ENCODE measurements at places on chromosomes 5 and 9.

GRCh38 chr5:167489202-167489601 lies 802.2 kb upstream of the WWC1 start:
- DNase-seq = no peak

DNA sequence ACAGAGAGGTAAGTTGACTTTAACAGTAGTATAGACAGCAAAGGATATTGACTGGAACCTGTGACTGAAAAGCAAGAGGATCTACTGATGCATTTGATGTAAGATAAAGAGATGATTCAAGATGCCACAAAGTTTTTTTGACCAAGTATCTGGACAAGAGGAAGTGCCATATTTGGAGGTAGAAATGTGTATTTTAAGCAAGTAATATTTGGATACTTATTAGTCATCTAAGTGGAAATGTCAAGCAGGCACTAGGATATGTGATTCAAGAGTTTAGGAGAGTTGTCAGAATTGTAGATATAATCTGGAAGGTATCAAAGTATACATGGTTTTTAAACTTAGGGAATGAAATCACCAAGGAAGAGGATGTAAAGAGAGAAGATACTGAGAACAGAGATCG lies 686.1 kb upstream of the CHD1 start:
- no peak for DNase-seq

GRCh38 chr9:74662674-74663073 lies 165.5 kb downstream of the RORB start:
- no peak for DNase-seq

GRCh38 chr5:103031607-103032006 lies 88.3 kb downstream of the GIN1 start:
- peak; percentile 11 for DNase-seq

GRCh38 chr9:33178972-33179697 lies 12.0 kb upstream of the B4GALT1 start:
- no peak for DNase-seq

GRCh38 chr5:137923856-137924255 lies 34.6 kb downstream of the PKD2L2 start:
- DNase-seq = peak; percentile 41

- no peak for DNase-seq
Measured at GRCh38 chr9:134399435-134400056, 73.3 kb downstream of the RXRA start.

DNA sequence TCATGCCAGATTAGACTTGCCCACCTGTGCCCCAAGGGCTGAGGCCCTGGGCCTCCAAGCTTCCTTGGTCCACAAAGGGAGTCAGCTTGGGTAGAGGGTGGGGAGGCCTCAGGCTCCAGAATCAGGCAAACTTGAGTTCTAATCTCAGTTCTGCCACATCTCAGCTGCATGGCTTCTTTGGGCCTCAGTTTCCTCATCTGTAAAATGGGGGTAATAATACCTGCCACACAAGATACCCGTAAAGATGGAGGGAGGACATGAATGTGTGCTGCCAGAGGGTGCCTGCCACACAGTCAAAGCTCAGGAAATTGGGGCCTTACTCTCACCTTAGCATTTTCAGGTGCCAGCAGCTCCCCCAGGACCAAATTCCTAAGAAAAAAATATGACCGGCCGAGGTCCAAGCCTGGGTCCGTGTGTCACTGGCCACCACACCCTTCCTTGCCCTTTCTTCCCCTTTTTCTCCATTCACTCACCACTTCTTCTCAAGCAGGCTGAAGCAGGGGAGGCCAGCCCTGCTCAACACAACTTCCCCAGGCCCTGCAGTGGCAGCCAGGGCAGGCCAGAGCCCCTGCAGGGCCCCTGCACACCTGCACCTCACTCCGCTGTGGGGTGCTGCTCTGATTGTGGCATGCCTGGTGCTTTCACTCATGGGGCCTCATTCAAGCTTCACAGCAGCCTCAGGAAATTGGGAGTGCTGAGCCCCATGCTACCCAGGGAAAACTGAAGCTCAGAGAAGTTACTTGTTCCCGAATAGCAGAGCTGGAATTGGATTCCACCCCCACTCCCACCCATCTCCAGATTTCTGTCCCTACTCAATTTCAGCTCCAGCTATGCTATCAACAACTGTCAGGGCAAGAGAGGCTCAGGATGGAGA lies 3.9 kb downstream of the RGS14 start:
- DNase-seq = no peak

- DNase-seq = no peak
Measured at GRCh38 chr5:157559301-157559700, 16.3 kb downstream of the ADAM19 start.

- peak; percentile 31 for DNase-seq
Measured at GRCh38 chr5:14917719-14918118, 46.1 kb upstream of the ANKH start.

GRCh38 chr5:10577371-10578292 lies 13.8 kb downstream of the ANKRD33B start:
- DNase-seq = peak; percentile 91

DNA sequence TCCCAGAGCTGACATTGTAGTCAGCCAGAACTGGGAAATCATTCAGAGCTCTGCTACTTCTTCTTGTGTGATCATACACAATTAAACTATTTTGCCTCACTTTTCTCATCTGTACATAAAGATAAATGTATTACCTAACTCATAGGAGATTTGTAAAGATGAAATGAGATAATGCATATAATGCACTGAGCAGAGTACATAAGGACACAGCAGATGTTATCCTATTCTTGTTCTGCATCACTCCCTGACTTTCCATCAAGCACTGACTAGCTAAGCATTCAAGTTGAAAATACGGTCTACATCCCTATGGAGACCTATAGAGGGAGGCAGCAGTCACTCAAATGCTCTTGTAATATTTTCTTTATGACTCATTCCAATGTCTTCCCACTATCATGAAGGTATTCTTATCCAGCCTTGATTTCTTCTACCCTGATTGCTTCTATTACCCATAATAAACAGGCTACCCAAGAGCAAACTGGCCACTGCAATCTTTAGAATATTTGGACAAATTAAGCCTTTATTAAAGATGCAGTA lies 16.3 kb upstream of the PRR16 start:
- DNase-seq = no peak

DNA sequence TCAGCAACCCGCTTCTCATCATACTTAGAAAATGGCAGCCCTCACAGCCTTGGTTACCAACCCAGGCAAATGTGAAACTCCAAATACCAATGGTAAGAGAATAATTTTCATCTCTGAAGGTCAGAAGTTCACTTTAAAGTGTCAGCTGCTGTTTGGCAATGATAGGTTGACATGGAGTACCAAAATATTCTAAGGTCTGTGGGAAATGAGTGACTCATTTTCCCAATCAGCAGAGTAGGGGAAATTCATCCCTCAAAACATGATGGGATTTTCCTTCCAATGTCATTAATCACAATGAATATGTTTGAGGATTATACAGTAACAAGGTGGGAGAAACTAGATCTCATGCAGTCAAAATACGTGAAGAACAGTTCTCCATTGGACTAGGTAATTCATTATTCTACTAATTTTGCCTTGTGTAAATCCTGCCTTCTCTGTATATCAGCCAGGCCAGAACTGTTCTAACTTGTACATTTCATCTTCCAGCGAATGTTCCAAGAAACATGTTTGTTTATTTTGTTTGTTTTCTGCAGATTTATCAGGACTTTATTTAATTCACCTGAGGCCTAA lies 53.1 kb upstream of the ERBIN start:
- peak; percentile 81 for DNase-seq

GRCh38 chr5:126806-127205 lies 34.8 kb downstream of the PLEKHG4B start:
- DNase-seq = no peak

- DNase-seq = no peak
Measured at GRCh38 chr5:41337216-41337615, 123.9 kb upstream of the C6 start.

- DNase-seq = no peak
Measured at GRCh38 chr5:71621268-71621667, 34.1 kb downstream of the MCCC2 start.

GRCh38 chr5:24232041-24232440 lies 412.7 kb downstream of the CDH10 start:
- no peak for DNase-seq

GRCh38 chr5:23473915-23474314 lies 33.5 kb upstream of the PRDM9 start:
- no peak for DNase-seq

GRCh38 chr5:110002652-110003051 lies 312.9 kb downstream of the MAN2A1 start:
- DNase-seq = no peak

DNA sequence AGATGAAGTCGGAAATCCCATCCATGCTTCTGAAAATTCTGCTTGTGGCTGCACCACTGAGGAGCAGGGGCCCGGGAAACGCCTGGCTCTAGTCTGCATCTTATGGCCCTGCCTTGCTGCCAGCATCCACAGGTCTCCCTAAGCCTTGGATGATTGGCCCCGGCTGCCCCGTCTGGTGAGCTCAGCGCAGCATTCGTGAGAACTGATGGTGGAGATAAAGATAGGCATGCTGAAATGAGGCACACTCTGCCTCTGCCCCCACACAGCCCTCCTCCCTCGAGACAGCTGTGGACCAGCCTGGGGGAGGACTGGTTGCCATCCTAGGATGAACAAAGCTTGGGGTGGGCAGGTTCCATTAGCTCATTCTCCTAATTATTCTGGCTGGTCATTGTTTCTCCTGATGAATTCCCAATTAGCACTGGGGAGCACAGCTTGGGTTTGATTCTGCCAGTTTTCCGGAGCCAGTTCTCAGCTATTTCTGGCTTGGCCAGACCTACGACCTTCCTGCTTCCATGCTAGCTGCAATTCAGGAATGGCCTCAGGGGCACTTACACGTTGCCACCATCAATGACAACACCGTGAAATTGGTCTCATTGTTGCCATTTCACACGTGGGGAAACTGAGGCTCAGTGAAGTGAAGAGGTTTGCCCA lies 62.8 kb upstream of the CPEB4 start:
- DNase-seq = no peak

DNA sequence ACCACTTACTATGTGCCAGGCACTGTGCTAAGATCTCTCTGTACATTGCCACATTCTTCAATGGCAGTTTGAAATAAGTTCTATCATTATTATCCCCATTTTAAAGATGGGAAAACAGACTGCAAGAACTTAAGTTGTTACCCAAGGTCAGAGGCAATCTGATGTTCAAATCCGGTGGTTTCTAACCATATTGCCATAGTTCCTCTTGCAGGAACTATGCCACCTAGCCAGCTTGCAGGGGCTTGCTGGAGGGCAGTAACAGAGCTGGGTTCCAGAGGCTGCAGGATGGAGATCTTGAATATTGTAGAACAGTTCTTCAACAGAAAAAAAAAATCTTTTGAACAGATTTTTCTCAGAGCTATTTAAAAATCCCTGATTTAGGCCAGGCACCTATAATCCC lies 71.8 kb upstream of the TNFAIP8 start:
- no peak for DNase-seq

DNA sequence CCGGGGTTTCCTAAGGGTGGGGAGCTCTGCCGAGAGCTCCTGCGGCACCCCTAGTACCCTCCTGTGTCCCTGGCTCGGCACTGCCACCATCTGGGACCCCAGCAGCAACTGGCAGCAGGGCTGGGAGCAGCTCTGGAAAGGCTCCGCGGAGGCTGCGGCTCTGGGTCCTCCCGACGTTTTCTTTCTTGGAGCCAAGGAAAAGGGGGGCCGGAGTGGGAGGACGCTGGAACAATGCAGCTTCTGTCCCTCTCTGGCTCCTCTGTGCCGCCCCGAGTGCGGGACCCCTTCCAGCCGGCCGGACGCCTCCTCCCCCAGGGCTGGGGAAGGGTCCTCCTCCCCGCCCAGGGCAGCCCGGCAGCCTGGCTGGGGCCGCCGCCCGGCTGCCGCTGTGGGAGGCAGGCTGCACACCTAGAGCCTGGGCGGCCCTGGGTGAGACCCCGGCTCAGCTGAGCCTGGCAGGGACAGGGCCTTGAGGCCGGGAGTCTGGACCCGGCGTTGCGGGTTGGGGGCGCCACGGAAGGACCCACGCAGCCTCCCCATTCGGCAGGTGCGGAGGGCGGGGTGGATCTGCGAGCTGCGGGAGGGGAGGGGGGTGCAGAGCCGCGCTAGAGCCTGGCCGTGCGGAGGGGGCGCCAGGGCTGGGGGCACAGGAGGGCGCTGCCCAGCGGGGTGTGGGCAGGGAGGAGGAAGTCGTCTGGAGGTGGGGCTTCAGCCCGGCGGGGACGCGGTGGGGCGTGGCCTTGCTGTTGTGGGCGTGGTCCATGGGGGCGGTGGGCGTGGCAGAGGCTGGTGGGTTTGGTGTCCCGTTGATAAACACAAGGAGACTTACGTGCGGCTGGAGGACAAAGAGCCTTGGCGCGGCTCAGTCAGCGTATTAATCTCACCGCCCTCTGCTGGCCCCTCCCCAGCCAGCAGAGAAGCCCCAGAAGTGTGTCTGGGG lies 15.1 kb downstream of the GPSM1 start:
- DNase-seq = no peak

DNA sequence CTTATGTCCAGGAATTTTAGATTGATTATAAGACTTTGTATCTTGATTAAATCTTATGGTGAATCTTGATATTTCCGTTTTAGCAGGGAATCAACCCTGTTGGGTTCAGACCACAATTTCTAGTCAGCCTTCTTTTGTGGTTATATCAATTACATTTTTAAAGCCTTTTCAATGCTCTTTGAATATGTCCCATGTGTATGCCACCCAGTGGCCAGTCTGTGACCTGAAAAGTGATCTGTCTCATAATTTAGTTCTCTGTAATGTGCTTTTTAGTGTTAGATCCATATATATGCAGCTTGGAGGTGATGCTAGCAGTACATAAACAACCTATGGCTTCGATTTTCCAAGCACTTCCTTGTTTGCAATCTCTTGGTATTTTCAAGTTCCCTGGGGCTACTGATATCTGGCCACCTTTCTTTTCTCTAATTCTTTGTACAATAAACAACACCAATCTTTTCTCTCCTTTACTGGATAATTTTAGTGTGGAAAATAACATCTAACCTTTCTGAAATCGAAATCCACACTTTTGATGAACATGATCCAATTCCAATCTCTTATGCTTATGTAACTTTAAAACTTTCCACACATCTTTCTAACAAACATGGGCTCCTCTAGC lies 28.8 kb downstream of the PDE8B start:
- DNase-seq = peak; percentile 43

- no peak for DNase-seq
Measured at GRCh38 chr9:10005206-10005605, 607.6 kb downstream of the PTPRD start.

GRCh38 chr5:123000731-123001130 lies 35.8 kb downstream of the PPIC start:
- DNase-seq = no peak
